ENCODE measurements at places on chromosomes 2 and 18.
A peak's percentile ranks its signal among the peaks of the same experiment; 100 is the strongest.

GRCh38 chr2:167814881-167815718 is 432.3 kb downstream of the STK39 start:
- no peak for DNase-seq

GRCh38 chr2:169513926-169514325 is 4.4 kb downstream of the KLHL41 start:
- DNase-seq, result no peak

GRCh38 chr2:179650420-179650819 is 211.0 kb downstream of the ZNF385B start:
- DNase-seq, result no peak

GRCh38 chr18:59834267-59834666 is 65.5 kb upstream of the PMAIP1 start:
- no peak for DNase-seq

GRCh38 chr18:37272841-37273240 is 292.8 kb downstream of the CELF4 start:
- DNase-seq, result no peak

GRCh38 chr2:20225294-20226151 is 593 bp upstream of the SDC1 start:
- peak; percentile 36 for DNase-seq

- no peak for DNase-seq
Measured at GRCh38 chr2:12008425-12009061, 262.1 kb downstream of the LPIN1 start.

- no peak for DNase-seq
Measured at GRCh38 chr2:169509298-169509885, at the start of gene KLHL41. KLHL41 (plus strand) TSS chr2:169509702; CDS start chr2:169509779, 77 bp downstream.

DNA sequence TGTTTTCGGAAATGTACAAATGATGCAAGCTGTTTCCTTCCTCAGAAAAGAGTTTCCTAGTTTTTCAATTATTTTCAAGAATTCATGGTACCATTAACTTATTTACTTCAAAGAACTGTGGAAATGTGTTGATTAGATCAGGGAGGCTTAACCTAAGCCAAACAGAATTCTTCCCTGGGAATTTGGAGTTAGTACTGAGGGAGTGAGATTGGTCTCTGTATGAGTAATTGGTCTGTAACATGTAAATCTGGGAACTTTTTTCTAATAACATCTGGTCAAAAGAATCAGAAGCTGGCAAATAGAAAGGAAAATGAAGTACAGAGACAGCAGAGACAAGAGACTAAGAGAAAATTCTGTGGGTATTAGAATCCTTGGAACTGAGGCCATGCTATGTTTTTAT is 145.8 kb downstream of the BABAM2 start:
- DNase-seq, result no peak

- DNase-seq, result no peak
Measured at GRCh38 chr18:62394006-62394763, 69.1 kb downstream of the TNFRSF11A start.

DNA sequence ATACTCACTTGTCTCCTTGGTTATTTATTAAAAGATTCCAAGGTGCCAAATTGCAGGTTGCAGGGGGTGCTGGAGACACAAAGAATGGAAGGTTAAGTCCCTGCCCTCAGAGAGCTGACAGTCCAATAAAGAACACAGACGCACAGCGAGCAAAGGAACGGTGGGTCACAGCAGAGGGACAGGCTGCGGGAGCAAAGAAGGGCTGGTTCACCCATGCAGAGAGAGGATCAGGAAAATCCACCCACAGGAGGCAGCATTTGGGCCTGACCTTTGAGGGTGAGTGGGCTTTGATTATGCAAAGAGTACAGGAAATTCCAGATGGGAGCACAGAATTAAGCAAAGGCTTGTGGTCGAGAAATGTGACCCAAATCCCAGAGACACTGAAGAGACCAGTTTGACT is 45.0 kb downstream of the ZBTB7C start:
- DNase-seq, result no peak

- DNase-seq, result no peak
Measured at GRCh38 chr2:48572816-48573215, 42.9 kb downstream of the STON1 start.

- no peak for DNase-seq
Measured at GRCh38 chr2:60516383-60516811, 37.1 kb downstream of the BCL11A start.

GRCh38 chr2:107001062-107001461 is 115.1 kb upstream of the ST6GAL2 start:
- DNase-seq, result no peak

DNA sequence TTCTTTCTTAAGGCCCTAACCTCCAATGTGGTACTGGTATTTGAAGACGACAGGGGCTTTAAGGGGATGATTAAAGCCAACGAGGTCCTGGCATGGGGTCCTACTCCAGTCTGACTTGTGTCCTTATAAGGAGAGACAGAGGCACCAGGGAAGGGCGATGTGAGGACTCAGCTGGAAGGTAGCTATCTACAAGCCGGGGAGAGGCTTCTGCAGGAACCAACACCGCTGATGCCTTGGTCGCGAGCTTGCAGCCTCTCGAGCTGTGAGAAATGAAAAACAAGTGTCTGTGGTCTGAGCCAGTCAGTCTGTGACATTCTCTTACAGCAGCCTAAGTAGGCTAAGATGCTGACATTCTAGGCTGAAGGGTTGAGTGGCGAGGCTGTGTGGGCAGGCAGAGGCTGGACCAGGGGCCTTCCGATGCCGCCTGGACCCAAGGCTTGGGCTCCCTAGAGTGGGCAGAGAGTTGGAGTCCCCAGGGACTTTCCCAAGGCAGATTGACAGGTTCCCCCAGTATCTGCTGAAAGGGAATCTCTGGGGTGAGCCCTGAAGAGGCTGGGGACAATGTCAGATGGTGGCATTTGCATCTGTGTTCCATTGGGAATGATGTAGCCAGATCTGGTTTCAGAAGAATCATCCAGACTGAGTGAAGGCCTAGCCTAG is 322.9 kb upstream of the HS6ST1 start:
- DNase-seq, result no peak

DNA sequence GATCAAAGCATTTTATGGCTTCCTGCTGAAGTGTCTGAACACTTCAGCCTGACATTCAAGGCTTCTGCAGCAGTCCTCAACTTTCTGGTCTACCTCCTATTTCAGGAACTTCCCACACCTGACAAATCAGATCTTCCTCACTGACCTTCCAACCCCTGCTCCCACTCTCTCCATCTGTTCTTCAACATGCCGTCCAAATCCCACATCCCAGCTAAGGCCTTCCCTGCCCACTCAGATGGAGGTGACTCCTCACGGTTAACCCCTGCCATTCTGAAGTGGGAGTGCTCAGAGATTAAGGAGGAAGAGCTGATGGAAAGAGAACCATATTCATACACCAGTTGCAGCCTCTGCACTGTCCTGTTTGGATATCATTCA is 104.8 kb downstream of the POLR1A start:
- no peak for DNase-seq

DNA sequence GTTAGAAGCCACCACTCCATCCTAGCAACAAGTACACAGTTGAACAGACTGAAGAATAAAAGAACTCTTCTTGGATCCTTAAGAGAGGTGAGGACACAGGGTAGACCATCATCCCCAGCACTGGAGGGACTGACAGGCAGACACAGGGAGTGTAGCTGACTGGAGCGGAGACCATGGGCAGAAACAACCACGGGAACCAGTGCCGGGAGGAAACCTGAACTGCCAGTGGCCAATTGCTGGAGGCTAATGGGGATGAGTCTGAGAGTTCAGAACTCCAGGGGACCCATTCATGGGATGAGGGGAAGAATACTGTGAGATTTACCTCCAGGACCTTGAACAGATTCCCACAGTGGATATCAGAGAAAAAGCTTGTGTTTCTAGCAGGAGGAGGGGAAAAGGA is 76.8 kb downstream of the HS6ST1 start:
- no peak for DNase-seq

- DNase-seq, result no peak
Measured at GRCh38 chr2:66050392-66050791, 384.5 kb upstream of the MEIS1 start.

DNA sequence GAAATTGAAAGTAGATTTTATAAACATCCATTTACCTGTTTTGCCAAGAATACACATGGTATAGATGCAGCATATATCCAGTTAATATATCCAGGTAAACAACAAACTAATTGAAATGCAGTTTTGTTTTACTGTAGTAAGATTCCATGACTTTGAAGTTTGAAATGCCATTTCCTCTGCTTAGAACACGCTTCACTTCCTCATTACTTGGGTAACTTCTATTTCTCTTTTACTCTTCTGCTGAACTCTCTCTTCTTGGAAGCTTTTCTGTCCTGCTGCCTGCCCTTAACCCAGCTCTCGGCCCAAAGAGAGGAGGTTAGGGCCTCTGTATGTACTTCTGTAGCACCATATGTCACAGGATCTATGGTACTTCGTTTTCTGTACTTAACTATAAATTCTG is 14.1 kb upstream of the IL1RL2 start:
- DNase-seq, result no peak

GRCh38 chr2:144359684-144360083 is 160.2 kb downstream of the ZEB2 start:
- DNase-seq, result no peak

DNA sequence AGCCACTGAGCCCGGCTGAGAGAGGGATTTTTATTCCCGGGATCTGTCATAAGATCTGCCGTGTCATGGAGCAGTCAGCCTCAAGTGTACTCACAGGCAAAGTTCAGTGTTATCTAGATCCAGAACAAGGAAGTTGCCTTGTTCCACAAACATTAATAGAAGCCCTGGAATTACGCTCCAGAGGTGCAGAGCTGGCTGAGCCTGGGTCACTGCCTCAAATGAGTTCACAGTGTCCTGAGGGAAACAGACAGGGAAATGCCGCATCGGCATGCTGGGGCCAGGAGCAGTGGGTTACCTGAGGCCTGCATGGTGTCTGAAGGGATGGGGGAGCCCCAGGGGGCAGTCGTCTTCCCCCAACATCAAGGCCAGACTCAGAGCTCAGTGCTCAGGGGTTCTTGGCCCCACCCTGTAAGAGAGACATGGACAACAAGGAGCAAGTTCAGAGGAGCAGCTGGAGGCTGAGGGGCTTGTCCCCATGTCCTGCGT is 42.7 kb upstream of the ODC1 start:
- DNase-seq, result no peak

DNA sequence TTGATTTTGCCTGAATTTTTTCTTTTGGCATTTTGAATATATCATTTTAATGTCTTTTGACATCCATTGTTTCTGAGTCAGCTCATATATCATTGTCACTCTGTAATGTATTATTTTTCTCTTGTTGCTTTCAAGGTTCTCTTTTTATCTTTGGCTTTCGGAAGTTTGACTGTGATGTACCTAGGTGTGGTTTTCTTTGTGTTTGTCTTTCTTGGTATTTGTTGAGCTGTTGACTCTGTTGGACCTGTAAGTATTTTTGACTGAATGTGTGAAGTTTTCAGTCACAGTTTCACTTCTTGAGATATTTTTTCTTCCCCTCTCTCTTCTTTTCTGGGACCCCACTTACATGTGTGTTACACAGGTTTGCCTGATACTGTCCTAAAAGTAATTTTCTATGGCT is 24.9 kb upstream of the DRC1 start:
- no peak for DNase-seq

DNA sequence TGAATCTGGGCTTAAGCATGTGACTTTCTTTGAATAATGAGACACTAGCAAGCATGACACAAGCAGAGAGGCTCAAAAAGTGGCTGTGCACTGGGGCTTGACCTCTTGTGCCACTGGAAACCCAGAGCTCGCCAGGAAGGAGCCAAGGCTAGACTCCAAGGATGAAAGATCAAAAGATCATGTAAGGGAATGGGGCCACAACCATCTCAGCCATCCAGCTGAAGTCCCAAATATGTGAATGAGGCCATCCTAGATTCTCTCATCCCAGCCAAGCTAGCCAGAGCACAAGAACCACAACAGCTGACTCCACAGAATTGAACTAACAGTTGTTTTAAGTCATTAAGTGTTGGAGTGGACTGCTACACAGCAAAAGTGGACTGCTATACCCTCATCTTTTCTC is 288.1 kb downstream of the CCDC178 start:
- no peak for DNase-seq

DNA sequence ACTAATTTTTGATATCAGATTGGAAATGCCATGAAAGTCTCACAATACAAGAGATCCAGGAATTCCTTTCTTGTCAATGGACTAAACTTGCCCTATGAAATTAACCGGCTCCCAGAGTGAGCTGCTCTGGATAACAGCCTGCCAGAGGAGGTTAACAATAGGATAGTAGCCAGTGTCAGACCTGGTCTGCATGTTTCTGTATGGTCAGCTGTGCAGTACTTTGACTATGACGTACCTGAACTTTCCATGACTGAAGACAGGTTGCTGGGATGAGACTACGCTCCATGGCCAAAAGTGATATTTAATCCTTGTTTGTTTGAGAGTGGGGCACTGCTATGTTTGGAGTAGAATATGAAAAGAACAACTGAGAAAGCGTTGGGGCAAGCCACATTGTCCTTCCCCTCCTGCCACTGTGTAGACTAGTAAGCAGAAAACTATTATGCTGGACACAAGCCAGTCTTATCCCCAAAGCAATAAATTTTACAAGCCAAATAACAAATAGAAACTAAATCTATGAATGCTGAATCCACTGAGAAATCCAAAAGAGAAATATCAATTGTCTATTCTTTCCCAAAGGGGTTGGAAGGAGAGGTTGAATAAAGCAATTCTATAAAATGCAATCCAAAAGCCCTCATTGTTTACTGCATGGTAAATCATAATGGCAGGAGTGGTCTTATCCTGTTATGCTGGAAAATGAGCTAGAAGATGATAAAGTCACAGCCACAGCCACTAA is 115.5 kb upstream of the CYP26B1 start:
- DNase-seq, result no peak

DNA sequence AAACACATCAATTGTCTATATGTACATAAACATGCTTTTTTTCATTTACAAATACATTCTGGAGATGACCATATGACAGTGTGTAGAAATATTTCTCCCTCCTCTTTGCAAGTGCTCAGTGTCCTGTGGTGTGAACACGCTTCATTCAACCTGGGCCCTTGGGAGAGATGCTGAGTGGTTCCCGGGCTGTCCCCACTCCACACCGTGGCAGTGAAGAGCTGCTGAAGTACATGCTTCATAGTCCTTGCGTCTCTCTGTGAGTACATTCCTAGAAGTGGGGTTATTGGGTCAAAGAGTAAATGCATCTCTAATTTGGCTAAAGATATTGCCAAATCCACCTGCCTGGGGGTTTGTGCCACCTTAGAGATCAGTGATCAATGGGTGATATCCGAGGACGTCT is 6.5 kb upstream of the GPR35 start:
- DNase-seq, result no peak

DNA sequence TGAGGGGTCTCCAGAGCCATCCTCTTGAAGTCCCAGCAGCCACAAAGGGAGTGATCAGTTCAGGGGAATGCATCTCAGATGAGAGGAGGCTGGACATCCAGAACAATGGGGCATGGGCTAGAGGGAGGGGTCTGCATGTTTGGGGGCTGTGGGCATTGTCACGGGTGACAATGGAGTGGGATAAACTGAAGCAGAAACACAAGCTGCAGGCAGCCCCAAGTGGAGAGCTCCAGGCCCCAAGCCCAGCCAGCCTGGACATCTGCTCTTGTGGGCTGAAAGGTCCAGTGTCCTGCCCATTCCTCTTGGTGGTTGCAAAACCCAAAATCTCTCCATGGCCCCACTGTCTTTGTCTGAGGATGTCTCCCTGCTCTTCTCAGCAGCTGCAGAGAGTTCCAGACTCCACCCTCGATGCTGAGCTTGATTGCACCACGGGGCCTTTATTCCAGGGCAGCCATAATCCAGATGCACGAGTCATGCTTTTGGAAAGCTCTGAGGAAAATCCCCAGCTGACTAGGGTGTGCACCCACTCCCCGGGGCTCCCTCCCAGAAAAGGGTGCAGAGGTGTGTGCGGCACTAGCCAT is 149.4 kb downstream of the TNS1 start:
- DNase-seq, result no peak
